ENCODE measurements at places on chromosomes 6 and 20.

DNA sequence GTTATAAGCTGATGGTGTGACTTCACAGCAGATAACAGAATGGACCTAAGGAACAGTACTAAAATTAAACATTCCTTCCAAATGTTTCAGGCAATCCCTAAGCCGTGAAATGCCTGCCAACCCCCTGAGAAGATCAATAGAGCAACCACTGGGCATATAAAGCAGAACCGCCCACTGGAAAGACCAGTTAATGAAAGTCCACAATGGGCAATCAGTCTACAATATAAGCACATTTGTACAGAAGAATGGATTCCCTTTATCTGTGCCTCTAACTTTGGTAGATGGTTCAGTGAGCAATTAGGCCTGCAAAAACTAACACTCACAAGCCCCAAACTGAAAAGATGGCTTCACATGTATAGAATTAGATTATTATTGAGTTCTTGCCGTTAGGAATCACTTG lies 286.6 kb downstream of the UBE3D start:
- DNase-seq: no peak

- peak; percentile 7 for DNase-seq
Measured at GRCh38 chr6:140812636-140813035, 1320.1 kb upstream of the GJE1 start.

GRCh38 chr6:4567141-4567540 lies 209.1 kb upstream of the CDYL start:
- DNase-seq: no peak

DNA sequence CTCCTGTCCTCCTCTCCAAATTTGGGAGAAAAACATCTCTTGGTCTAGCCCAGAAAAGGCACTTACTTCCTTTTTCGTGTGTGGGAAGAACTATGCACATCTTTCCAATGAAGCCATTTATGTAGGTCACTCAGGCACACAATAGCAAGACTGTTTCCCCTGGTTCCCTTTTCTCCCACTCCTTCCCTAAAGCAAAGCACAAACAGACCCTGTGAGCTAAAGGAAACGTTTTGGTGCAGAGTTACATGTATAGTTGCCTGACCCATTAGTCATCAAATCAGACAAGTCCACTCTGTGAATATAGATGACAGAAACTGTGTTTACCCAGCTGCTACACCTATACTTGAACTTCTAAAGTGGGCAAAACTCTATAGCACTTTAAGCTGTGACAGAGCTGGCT lies 474.6 kb downstream of the COL12A1 start:
- DNase-seq: peak; percentile 6

- no peak for DNase-seq
Measured at GRCh38 chr6:28351087-28351486, 1.3 kb downstream of the ZKSCAN3 start.

DNA sequence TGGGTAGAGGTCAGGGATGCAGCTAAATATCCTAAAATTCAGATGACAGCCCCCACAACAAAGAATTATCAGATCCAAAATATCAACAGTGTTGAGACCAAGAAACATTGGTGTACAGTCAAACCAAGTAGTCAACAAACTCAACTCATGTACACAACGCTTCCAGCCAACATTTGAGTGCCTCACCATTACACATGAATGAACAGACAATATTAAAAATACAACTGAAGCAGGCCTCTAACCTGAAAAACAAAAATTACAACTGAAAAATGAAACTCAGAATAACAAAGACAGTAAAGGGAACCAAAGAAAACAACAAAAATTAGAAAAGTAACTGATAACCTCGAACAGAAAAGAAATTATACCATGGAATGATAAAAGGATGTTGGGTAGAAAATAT lies 46.2 kb downstream of the HACE1 start:
- DNase-seq: no peak

All from suppressor macrophage treated with lipopolysaccharide for 1 hour (primary cell).